ENCODE measurements at places on chromosomes 7 and 10. TPM values are rescaled to one million over a fixed set of nuclear protein-coding genes. Genes with fewer than 3 reads are reported as not detected.

CYCS gene
- 80.0 TPM for total RNA-seq

WNT8B gene
- total RNA-seq: not detected

MYL10 gene
- not detected for total RNA-seq

FKBP6 gene
- not detected for total RNA-seq

CEP55 gene
- total RNA-seq: 2.0 TPM

NUTM2B gene
- total RNA-seq: 0.26 TPM

NEURL1 gene
- 1.1 TPM for total RNA-seq

CTAGE15 gene
- total RNA-seq: 1.4 TPM

HOXA5 gene
- not detected for total RNA-seq

ATOH7 gene
- total RNA-seq: under 0.01 TPM

TLX1 gene
- total RNA-seq: not detected

NEBL gene
- 18.7 TPM for total RNA-seq

GPR146 gene
- 1.0 TPM for total RNA-seq

INTS15 gene
- total RNA-seq: 7.0 TPM

AFAP1L2 gene
- 6.8 TPM for total RNA-seq

SFRP5 gene
- total RNA-seq: not detected

CYREN gene
- total RNA-seq: 51.9 TPM

ADRA2A gene
- not detected for total RNA-seq

OPALIN gene
- not detected for total RNA-seq
